ENCODE measurements at places on chromosomes 4 and X. TPM values are rescaled to one million over a fixed set of nuclear protein-coding genes. Genes with fewer than 3 reads are reported as not detected.
A peak's percentile ranks its signal among the peaks of the same experiment; 100 is the strongest.

DNA sequence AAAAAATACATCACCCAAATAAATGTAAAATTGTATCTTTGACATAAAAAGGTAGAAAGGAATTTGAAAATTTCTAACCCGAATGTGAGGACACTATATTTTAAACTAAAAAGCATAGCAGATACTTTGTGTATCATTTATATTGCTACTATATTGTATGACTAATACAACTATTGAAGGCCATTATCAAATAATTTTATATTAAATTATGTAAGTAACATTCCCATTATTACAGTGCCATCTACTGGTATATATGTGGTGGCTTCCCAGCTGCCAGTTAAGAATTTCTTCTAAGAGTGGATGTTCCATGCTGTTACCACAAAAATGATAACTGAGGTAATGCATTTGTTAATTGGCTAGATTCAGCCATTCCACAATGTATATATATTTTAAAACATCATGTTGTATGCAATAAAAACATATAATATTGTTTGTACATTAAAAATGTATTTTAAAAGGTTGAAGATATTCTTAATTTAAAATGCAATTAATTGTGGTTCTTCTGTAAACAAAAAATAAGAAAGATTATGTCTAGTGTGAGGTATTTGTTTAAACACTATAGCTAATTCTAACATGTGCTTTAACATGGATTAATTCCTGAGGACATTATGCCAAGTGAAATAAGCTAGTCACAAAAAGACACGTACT is 65.3 kb downstream of the EGF start:
- no peak overlapping the region for H3K27ac ChIP-seq
- no peaks in the 10 kb centered on the region for H3K27me3 ChIP-seq
- no peaks in the 10 kb centered on the region for H3K36me3 ChIP-seq
- H3K4me1 ChIP-seq: peaks cover 7% of the 10 kb centered on the region
- DNase-seq: peak; percentile 66
- no peak overlapping the region for H3K4me3 ChIP-seq

GRCh38 chr4:94346541-94346940 is 3.9 kb upstream of the HPGDS start:
- no peaks in the 10 kb centered on the region for H3K4me1 ChIP-seq
- H3K36me3 ChIP-seq: no peaks in the 10 kb centered on the region
- H3K27ac ChIP-seq: no peak overlapping the region

GRCh38 chr4:43189741-43190140 is 297.2 kb downstream of the GRXCR1 start:
- no peaks in the 10 kb centered on the region for H3K36me3 ChIP-seq
- H3K4me1 ChIP-seq: no peaks in the 10 kb centered on the region
- H3K27me3 ChIP-seq: no peaks in the 10 kb centered on the region
- no peak for DNase-seq
- no peak overlapping the region for H3K4me3 ChIP-seq

DNA sequence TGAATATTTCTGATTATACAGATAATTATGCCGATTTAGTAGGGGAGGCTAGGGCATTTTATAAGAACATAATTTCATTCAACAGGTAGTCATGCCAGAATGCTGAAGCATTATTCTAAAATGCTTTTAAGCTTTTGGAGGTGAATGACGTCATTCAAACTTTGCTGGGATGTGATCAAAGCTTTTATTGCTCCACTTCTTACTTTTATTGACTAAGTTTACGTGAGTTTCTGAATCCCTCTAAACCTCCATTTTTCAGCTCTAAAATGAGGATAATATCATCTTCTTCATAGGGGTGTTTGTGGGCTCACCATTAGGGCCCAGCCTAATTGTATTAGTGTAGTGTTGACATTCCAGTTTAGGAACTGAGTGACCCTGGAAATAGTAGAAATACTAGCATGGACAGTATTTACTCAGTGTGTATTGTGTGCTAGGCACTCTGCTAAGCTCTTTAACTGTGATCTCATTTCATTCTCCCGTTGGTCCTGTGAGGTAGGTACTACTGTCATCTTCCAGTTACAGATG is 3.0 kb downstream of the WWC2 start:
- H3K4me3 ChIP-seq: no peak overlapping the region
- H3K27ac ChIP-seq: no peak overlapping the region
- H3K4me1 ChIP-seq: peaks cover 13% of the 10 kb centered on the region
- no peaks in the 10 kb centered on the region for H3K36me3 ChIP-seq

GRCh38 chr4:87005369-87005689 is 70.5 kb downstream of the AFF1 start:
- H3K36me3 ChIP-seq: no peaks in the 10 kb centered on the region
- H3K27ac ChIP-seq: peak overlapping the region; percentile 99
- no peak overlapping the region for H3K4me3 ChIP-seq
- no peaks in the 10 kb centered on the region for H3K27me3 ChIP-seq
- no peak for DNase-seq

- H3K27ac ChIP-seq: no peak overlapping the region
- DNase-seq: peak; percentile 66
- H3K4me3 ChIP-seq: no peak overlapping the region
- peaks cover 9% of the 10 kb centered on the region for H3K4me1 ChIP-seq
- no peaks in the 10 kb centered on the region for H3K27me3 ChIP-seq
These were observed 71.0 kb downstream of the USP46 start for GRCh38 chr4:52588097-52588496.

GRCh38 chr4:41814565-41814964 is 66.0 kb upstream of the PHOX2B start:
- no peaks in the 10 kb centered on the region for H3K4me1 ChIP-seq
- peak; percentile 19 for DNase-seq
- H3K36me3 ChIP-seq: no peaks in the 10 kb centered on the region
- no peak overlapping the region for H3K27ac ChIP-seq
- peaks cover 49% of the 10 kb centered on the region for H3K27me3 ChIP-seq

DNA sequence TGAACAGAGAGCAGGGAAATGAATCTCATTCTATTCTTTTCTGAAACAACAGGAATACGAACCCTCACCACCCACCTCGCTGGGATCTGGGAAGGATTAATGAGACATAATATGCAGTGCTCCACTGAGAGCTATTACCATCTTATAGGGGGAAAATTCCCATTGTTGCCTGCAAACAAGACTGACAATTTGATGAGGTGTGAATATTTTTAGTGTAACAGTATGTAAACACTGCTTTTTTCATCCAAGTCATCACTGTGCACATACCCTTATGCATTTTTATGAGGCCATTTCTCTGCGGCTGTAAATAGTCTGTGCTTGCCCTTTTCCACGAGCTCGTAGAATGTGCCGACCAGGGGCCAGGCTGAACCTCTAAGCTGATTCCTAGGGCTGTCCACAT is 285.6 kb upstream of the CPEB2 start:
- no peaks in the 10 kb centered on the region for H3K36me3 ChIP-seq
- no peak overlapping the region for H3K4me3 ChIP-seq
- H3K4me1 ChIP-seq: peaks cover 3% of the 10 kb centered on the region
- DNase-seq: no peak

DNA sequence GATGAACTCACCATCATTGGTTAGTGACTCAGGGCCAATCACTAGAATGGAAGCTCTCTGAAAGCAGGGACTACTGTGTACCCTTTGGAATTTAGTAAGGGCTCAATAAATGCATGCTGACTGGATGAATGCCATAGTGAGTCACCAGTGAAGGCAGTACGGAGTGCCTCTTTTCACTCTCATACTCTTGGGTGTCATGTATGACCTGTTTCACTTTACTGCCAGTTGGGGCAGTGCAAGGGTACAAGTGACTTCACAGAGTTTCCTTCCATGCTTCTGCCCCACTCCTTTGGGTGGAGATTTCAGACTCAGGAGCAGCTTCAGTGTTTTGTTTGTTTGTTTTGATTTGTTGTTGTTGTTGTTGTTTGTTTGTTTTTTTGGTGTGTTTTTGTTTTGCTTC is 57.7 kb downstream of the SOX3 start:
- peaks cover 7% of the 10 kb centered on the region for H3K27me3 ChIP-seq
- no peaks in the 10 kb centered on the region for H3K36me3 ChIP-seq
- H3K27ac ChIP-seq: no peak overlapping the region
- no peaks in the 10 kb centered on the region for H3K4me1 ChIP-seq
- H3K4me3 ChIP-seq: no peak overlapping the region

DNA sequence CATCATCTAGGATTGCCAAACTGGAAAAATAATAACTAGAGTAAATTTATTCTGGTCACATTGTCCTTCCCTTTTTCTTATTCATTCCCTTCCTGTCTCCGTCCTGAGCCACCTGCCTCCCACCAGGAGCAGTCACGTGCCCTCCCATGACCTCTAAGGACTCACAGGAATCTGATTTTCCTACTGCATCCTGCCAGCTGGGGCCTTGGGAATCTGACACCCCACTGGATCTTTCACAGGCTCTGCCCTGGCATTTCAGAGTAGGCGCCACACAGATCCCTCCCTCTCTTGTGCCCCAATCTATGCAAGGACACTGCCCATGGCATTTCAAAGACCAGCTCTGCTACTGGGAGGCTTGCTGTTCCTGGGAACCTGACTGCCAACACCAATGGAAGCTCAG is 520.5 kb downstream of the PPARGC1A start:
- DNase-seq: peak; percentile 29
- no peak overlapping the region for H3K27ac ChIP-seq
- H3K36me3 ChIP-seq: no peaks in the 10 kb centered on the region
- H3K27me3 ChIP-seq: no peaks in the 10 kb centered on the region

DNA sequence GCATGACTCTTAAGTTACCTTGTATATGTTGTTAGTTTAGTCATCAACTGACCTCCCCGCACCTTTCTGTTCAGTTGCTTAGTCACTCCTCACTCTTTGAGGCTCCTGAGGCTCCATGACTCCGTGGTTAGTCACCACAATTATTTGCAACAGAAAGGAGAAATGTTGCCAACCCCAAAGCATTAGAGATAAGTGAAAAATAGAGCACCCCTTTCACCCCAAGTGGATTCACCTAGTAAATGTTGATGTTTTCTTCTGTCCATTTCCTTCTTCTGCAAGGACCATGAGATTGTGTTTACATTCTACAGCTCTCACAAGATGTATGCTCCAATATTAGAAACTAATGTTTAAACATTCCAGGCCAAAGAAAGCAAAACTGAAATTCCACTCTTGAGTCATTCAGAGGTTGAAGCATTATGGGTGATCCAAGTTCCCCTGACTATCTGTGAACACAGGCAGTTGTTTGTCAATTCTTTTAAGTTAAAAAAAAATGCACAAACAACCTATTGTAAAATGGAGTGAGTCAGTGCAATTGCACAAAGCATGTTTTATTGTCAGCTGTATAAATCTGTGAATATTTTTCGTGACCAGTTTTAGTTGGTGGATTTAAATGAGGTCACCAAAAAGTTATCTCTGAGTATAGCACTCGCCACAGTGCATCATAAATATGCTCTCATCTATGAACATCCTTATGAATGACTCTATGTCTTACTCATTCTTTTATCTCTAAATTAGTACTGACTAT is 552.4 kb upstream of the MAGEB2 start:
- peak; percentile 78 for DNase-seq
- no peak overlapping the region for H3K4me3 ChIP-seq
- no peak overlapping the region for H3K27ac ChIP-seq
- no peaks in the 10 kb centered on the region for H3K4me1 ChIP-seq

- H3K27me3 ChIP-seq: no peaks in the 10 kb centered on the region
- H3K4me1 ChIP-seq: no peaks in the 10 kb centered on the region
- no peak within 1 kb of the TSS for H3K27ac ChIP-seq
- H3K36me3 ChIP-seq: no peaks in the 10 kb centered on the region
- DNase-seq: peak; percentile 90
These were observed at the start of gene VAMP7 for GRCh38 chrX:155881158-155881993. VAMP7 (plus strand) TSS chrX:155881345; CDS start chrX:155889467, 8,122 bp downstream.

DNA sequence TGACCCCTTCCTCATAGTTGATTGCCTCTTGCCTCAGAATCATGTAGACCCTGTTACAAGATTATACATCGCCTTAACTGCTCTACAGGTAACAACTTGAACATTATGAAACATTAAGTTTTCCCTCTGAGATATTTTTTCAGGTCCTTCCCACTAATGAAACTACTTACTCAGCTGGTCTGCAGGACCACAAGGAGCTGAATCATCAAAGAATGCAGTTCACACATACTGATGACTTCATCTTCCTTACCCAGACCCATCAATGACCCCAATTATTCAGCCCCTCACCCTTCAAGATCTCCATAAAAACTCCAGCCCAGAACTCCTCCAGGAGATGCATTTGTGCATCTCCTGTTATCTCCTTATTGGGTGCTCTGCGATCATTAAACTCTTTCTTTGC is 720.9 kb downstream of the RAPGEF2 start:
- no peak for DNase-seq
- no peak overlapping the region for H3K4me3 ChIP-seq
- H3K27me3 ChIP-seq: no peaks in the 10 kb centered on the region
- no peaks in the 10 kb centered on the region for H3K36me3 ChIP-seq
- no peaks in the 10 kb centered on the region for H3K4me1 ChIP-seq

- no peaks in the 10 kb centered on the region for H3K36me3 ChIP-seq
- no peaks in the 10 kb centered on the region for H3K4me1 ChIP-seq
- H3K4me3 ChIP-seq: no peak overlapping the region
These were observed 2332.4 kb downstream of the ARAP2 start for GRCh38 chr4:33911959-33912358.

DNA sequence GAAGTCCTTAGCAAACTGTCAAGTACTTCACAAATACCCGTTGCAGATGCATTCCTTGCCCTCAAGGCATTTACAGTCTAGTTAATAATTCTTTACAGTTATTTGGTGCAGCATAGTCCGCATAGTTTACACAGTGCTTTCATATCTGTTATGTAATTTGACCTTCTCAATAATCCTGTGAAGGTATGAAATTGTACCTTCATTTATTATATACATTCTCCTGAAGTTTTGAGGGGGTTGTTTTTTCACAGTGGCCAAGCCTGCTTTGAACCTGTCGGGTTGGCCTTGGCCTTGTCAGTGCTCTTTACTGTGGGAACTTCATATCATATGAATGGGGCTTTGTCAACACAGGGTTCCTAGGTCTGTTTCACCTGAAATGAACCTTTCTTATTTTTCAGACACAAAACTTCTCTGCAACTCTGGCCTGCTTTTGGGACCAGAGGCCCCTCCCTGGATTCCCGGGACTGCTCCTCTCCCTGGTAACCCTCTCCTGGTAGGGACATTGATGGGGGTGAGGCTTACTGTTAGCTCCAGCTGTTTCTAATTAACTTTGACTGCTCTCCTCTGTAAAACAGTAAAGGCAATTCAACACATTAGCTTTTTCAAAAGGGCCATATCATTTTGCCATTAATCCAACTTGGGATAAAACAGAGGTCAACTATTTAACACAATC is 9.1 kb downstream of the IGFBP7 start:
- H3K36me3 ChIP-seq: no peaks in the 10 kb centered on the region
- H3K27ac ChIP-seq: peak overlapping the region; percentile 93
- no peaks in the 10 kb centered on the region for H3K27me3 ChIP-seq
- DNase-seq: peak; percentile 49
- peaks cover 37% of the 10 kb centered on the region for H3K4me1 ChIP-seq

GRCh38 chr4:184653650-184654049 is 4.1 kb downstream of the PRIMPOL start:
- no peak overlapping the region for H3K4me3 ChIP-seq
- H3K4me1 ChIP-seq: peaks cover 7% of the 10 kb centered on the region
- no peak overlapping the region for H3K27ac ChIP-seq
- H3K36me3 ChIP-seq: peaks cover 3% of the 10 kb centered on the region
- H3K27me3 ChIP-seq: no peaks in the 10 kb centered on the region

DNA sequence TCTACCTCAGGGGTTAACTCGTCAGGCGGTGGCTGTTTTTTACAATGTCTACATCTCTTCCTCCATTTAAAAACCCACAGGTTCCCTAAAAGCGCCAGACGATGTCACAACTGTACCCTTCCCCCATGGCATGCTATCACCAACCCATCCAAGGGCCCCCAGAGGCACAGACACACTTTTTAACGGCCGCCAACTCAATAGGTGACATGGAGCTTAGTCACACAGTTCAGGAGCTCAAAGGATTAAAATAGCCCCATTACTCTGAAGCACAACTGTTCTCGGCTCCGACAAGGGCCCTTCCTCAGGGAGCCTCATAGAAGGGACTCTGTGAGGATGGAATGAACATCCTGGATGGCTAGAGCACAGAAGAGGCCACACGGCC is 12.4 kb downstream of the SH3KBP1 start:
- DNase-seq: no peak
- no peaks in the 10 kb centered on the region for H3K4me1 ChIP-seq
- no peak overlapping the region for H3K4me3 ChIP-seq

The OTUD6A gene
- total RNA-seq: not detected

The F8A3 gene
- 0.63 TPM for total RNA-seq

The ARHGAP24 gene
- total RNA-seq: 10.4 TPM

Measured in cardiac muscle cell (in vitro differentiated cells and primary cell).